CD4-positive, alpha-beta T cell treated with Interleukin-4 for 4 hours (primary cell): ENCODE measurements at places on chromosomes 1 and 21.

GRCh38 chr1:244989813-244990212, 125.5 kb upstream of the HNRNPU start:
- no peak for DNase-seq

- DNase-seq, result no peak
These were observed 1.6 kb upstream of the S1PR1 start for GRCh38 chr1:101235216-101235695.

DNA sequence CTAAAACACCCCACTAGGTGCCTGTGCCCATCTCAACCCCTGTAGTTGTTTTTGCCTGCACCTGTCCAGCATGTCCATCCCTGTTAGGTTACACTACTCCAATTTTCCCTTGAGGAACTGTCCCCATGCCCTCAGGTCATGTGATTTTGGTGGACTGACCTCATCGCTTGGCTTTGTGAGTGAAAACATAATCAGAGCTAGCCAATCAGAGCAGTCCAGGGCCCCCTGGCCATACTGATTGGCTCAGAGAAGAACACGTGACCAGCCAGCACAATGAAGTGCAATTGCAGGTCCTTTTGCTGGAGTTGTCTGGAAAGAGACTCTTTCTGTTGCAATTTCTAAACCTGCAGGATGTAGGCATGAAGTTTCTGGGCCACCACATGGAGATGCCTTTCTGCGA, 303.3 kb upstream of the PROX1 start:
- no peak for DNase-seq

DNA sequence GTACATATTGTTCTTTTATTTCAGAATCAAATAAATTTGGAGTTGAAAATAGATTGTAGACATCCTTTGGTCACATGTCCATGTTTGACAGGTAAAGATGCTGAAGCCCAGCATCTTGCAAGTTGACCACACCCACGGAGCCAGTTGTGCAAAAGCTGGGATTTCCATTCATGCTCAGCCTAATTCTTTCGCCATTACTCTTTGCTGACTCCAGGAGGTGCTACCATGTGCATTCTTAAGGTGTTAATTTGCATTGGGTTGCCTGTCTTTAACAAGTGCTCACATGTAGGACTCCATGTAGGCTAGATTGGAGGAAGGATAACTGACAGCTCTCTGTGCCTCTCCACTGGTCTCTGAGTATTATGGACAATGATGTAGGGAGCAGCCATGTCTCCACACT, 660.7 kb downstream of the LMO4 start:
- no peak for DNase-seq

- no peak for DNase-seq
These were observed 10.7 kb upstream of the BSDC1 start for GRCh38 chr1:32404946-32405345.

- DNase-seq, result peak; percentile 11
These were observed 65.6 kb downstream of the HHAT start for GRCh38 chr1:210394281-210394821.
